H1 (cell line): ENCODE measurements at places on chromosomes 2 and 18. TPM values are rescaled to one million over a fixed set of nuclear protein-coding genes. Genes with fewer than 3 reads are reported as not detected.
A peak's percentile ranks its signal among the peaks of the same experiment; 100 is the strongest.

Gene RNF25
- 19.6 and 24.7 TPM in 2 replicates for total RNA-seq

- no peak for DNase-seq
These were observed 10.4 kb upstream of the KCNK3 start for GRCh38 chr2:26682155-26682554.

- DNase-seq = no peak
These were observed 411.2 kb upstream of the CHAC2 start for GRCh38 chr2:53356291-53356905.

GRCh38 chr2:41994661-41995060 lies 53.2 kb upstream of the PKDCC start:
- DNase-seq = no peak

GRCh38 chr2:134080386-134081089 lies 173.3 kb upstream of the MGAT5 start:
- DNase-seq = no peak

DNA sequence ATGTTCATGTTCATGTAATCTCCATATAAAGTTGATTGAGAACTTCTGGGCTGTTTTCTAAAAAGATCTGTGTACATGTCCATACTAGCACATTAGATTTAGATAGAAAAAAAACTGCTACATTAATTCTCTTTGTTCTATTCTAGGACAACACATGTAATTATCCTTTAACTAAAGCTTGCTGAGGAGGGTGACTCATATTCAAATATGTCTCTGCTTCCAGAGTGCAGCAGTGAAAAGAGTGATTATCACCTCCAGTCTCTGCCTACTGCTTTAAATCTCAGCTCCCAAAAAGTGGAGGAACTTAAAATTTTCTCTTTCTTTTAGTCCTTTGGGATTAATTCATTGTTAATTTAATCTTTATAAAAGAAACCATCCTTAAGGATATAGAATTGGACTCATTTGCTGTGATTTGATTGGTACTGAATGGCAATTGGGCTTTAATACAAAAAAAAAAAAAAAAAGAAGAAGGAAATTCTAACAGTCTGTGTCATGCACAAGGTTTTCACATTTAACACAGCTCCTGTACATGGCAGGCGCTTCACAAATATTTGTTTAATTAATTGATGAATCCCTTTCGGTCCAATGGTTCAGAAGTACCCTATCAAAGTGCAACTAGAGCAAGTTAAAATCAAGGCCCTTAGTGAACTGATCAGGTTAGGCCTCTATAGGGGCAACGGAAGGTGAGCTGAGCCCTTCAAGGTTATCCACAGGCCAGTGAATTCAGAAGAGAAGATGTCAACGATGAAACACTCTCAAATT lies 214.0 kb upstream of the KCNJ3 start:
- no peak for DNase-seq

GRCh38 chr2:237361194-237362004 lies 52.6 kb downstream of the COL6A3 start:
- no peak for DNase-seq

- DNase-seq = no peak
These were observed 131.9 kb upstream of the EML6 start for GRCh38 chr2:54591551-54591950.

GRCh38 chr2:216560838-216561270 lies 62.2 kb downstream of the RPL37A start:
- no peak for DNase-seq

Gene RAB27B
- 0.33 and 0.60 TPM in 2 replicates for total RNA-seq

Gene RAX
- 0.52 and 0.80 TPM in 2 replicates for total RNA-seq

DNA sequence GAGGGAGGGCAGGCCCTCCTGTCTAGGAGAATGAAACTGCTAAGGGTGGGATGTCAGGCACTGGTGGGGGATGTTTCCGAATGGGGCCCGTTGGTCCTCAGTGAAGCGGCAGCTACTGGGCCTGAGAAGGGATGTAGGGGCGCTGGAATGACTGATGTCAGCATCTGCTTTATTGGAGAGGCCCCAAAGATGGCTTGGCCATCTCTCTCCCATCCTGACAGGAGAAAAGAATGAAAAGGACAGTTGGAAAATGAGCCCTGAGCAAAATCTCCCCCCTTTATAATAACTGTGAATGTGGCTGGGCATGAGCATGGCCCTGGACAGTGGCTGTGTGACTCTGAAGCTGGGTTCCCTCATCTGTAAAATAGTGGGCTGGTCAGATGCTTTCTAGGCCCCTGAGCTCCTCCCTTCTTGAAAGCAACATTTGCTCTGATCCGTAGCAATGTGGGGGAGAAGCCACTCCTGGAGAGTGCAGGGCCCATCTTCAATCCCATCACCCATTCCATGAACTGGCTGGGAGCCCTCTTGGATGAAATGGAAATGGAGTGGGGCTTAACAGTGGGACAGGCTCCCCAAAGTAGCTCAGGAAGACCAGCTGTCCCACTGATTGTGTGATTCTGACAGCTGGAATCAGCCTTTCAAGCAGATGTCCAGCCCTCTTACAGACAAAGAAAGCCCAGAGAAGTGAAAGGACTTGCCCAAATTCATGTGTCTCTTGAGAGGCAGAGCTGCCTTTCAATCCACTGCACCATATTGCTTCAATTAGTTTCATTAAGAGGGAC lies 232.7 kb upstream of the SMAD2 start:
- no peak for DNase-seq

DNA sequence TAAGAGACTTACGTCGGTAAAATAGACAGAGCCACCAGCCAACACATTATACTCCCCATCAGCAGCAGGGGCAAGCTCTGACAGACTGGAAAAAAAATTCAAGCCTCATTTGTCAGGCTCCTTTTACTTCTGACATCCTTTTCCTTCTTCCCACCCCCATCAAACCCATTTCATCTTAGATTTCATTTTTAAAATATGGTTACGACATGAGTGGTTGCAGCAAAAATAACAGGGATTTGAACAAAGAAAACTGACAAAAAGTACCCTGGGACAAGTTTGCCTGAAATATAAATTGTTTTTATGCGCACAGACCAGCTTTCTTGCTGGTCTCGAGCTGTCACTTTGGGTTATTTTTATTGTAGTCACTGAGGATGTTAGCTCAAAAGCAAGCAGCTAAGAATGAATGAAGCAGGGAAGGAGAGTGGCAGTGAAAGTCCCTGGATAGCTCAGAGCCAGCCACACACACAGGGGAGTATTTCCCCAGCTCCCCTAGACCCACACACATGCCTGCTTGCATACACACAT lies 30.7 kb upstream of the LINC00305 start:
- no peak for DNase-seq

- no peak for DNase-seq
These were observed 10.9 kb upstream of the ADAM23 start for GRCh38 chr2:206432193-206433082.

- DNase-seq = peak; percentile 44
These were observed 60.6 kb downstream of the SLC16A14 start for GRCh38 chr2:230007931-230008707.

- peak; percentile 23 for DNase-seq
These were observed 235.4 kb downstream of the NDUFA10 start for GRCh38 chr2:239789711-239790110.

Gene HS6ST1
- total RNA-seq = 72.8 and 74.6 TPM in 2 replicates

DNA sequence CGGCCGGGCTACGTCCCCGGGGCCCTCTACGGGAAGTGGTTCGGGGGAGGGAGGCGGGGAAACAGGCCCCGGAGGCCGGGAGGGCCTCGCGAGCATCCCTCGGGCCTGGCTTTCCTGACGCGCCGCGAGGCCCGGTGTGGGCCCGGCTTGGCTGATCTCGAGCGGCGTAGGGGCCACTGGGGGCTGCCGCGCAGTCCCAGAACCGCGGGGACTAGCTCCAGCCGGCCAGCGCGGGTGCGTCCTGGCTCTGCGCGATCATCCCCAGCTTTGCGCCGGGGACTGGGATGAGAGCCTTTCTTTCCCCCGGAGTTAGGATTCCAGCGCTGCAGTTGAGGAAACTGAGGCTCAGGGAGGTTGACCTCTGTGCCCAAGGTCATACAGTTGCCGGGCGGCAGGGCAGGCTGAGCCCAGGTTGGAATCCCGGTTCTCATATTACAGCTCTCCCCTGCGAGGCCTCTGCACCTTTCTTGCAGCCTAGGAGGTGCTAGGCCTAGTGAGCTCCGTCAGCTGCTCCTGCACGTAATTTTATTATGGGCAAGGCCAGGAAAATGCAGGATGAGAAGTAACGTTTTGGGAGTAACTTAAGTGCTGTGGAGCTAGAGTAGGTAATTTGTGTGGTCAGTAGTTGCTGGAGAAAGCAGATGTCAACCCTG lies 501 bp downstream of the LPIN1 start:
- DNase-seq = no peak

Gene MOGAT1
- 0.31 and 0.67 TPM in 2 replicates for total RNA-seq

DNA sequence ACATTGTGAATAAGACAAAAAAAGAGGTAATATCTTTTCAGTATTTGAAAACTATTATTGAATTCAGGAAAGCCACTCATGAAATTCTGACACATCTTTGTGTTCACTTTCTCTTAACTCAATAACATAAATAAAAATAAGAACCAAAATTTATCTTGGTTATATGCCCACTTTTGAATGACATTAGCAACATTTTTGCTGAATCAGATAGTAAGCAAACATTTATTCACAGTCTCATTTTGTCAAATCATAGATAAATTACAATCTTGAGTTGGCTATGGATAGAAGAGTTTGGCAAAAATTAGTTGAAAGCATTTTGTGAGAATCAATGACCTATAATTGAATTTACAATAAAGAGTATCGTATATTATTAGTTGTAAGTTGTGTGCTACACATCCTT lies 545.1 kb upstream of the PKDCC start:
- no peak for DNase-seq

DNA sequence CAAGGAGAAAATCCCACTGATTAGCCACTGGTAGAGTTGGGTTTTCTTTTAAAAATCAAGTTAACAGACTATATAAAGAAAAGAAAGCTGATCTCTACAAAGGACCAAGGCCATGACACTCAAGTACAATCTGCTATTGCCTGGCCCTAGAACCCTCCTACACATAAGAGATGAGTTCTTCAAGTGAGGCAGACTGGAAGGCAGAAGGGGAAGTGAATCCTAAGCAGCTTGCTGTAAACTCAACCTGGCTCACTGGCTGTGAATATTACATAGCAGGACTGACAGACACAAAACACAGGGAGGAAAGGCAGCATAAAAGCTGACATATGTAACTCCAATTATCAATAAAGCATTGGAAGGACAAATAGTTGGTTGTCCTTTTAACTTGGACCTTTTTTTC lies 65.4 kb downstream of the TRIP12 start:
- no peak for DNase-seq

DNA sequence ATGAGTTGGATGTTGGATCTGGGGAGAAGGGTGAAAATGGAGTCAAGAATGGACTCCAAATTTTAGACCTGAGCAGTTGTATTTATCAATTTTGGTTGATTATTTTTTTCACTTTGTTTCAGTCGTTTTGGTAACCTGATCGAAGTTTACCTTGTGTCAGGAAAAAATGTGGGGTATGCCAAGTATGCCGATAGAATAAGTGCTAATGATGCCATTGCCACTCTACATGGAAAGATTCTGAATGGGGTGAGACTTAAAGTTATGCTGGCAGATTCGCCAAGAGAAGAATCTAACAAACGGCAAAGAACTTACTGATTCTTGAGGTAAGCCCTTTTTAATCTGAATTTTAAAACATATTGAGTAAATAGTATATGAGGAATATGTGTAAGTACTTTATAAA lies 13.6 kb downstream of the RBM45 start:
- DNase-seq = no peak
